Vagina (tissue), 2 donors: ENCODE measurements at places on chromosomes 4 and X. TPM values are rescaled to one million over a fixed set of nuclear protein-coding genes. Genes with fewer than 3 reads are reported as not detected.

DNA sequence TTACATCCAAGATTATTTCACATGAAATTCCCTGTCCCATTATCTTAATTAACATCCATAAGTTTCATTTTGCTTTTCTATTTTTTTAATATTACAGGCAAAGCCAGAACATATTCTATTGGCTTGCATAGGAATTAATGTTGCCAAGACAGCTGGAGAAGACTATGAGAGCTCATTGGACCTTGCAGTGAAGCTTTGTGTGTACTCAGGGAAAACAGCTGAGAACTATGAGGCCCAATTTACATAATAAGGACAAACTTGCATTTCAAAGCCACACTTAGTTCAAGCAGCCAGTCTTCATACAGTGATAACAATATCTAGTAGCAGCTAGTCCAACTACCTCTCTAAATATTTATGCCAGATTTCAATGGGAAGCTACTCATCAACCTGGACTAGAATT is 134.4 kb downstream of the DDX53 start:
- H3K4me3 ChIP-seq = no peak overlapping the region
- no peaks in the 10 kb centered on the region for H3K36me3 ChIP-seq
- H3K4me1 ChIP-seq = no peaks in the 10 kb centered on the region
- H3K27ac ChIP-seq = no peak overlapping the region

Gene VAMP7
- 22.3 TPM for total RNA-seq

Gene IL21
- not detected for total RNA-seq

Gene TEC
- total RNA-seq = 9.3 TPM

Gene RHOXF2B
- total RNA-seq = not detected

Gene CT55
- total RNA-seq = not detected
